ENCODE measurements at places on chromosomes 5 and 9.

GRCh38 chr5:137782055-137782454 lies 27.9 kb upstream of the HNRNPA0 start:
- no peak for DNase-seq

DNA sequence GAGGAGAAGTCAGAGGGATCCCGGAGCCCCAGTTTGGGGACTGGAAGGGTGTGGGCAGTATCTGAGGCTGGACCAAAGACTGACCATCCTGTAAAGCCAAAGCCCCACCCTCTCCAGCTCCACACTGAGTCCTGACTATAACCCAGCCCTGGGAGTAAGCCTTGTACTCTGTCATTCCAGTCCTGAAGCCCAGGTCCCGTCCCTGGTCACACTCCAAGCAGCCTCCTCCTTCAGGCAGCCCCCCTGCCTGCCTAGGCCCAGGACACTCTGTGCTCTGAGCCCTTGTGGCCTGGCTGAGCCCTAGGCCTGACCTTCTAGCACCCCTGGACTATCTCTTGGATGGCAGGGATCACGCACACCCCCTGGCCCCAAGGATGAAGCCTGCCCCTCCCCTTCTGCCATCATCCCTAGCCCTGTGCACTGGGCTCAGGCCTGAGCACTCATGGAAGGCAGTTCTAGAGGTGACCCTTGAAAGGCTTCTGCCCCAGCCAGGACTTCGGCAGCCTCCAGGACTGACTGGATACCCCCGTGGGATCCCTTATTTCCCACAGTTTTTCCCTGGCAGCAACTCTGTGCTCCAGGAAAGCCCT lies 28.0 kb upstream of the ENHO start:
- DNase-seq: no peak

DNA sequence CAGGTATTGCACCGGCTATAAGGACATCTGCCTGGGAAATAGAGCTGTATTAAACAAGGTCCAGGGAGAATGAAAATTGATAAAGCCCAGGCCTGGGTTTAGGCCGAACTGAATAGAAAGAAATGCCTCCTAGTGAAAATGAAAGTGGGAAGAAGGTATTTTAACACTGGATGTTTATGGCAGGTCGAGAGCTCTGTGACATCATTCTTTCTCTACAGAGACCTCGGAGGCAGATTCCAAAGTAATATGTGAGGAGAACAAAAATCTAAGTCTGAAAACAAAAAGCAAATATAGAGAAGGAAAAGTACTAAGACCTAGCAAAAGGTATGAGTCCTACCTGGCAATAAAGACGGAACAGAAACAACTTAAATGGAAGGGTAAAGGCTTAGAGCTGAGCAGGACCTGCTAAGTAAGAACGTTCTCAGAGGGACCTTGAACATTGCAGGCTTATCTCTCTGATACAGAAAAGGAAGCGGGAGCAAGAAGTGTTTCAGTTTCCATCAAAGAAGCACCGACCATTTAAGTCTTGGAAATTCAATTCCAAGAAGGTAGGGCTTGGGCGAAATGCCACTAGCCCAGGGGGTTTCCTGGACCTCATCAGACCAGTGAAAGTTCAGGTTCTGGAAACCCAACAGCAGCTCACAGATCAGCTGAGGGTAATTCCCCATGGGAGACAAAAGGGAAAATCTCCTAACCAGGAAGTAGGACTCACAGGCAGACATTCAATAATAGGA lies 80.0 kb downstream of the SUSD1 start:
- DNase-seq: peak; percentile 18

- no peak for DNase-seq
Measured at GRCh38 chr9:136725612-136726011, 13.2 kb downstream of the DIPK1B start.

DNA sequence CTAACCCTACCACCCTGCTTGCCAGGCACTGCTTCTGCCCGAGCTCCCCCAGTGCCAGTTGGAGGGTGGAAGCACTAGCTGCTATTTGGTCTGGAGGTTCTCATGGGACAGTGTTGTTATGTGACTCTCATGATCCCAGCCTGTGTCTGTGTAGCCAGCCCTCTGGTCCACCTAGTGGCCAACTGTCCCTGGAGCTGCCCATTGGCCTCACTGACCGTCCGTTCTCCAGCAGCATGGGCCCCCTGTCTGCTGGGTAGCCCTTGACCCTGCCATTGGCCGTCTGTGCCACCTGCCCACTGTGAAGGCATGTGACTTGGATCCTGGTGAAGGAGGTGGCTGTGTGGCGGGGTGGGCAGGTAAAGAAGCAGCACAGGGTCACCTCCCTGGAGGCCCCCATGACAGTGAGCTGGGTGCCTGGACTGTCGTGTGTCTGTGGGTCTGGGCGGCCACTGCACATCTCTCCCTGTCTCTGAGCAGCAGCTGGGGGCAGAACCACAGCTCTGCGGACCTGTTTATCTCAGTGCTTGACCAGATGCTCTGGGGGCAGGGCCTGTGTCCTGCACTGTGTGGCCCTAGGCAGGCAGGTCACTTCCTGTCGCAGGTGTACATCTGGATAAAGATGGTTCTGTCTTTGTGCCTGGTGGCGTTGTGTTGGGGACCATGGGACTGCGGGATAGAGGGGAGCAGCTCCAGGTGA lies 11.4 kb downstream of the PHF2 start:
- no peak for DNase-seq

DNA sequence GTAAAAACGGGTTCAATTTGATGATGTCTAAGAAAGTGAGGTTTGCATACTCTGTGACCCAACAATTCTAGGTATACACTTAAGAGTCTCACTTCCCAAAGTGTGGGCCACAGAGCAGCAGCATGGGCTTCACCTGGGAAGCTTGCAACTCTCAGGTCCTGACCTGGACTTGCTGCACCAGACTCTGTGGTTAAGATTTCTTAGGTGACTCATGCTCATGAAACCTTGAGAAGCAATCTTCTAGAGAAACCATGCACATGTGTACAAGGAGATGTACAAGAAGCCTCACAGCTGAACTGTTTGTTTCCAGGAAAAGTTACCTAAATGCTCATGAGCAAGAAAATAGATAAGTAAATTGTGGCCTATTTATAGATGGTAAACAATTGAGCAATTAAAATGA lies 30.0 kb downstream of the DNAJC21 start:
- DNase-seq: no peak

GRCh38 chr9:84471816-84472215 lies 131.3 kb upstream of the SLC28A3 start:
- no peak for DNase-seq

DNA sequence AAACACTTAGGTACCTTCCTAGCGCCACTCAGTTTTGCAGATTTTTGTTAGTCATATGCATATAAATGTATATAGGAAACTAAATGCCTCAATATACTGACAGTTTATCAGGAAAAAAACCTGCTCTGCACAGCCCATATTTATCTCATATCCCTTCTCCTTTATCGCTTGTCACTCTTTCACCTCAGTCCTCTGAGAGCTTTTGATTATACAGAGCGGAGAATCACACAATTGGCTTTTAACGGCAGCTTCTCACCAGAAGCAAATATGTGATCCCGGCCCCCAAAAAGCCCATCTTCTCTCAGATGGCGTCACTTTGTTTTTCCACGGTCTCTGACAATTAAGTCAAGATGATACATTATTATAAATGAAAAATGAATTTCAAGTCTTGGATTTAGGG lies 362.6 kb downstream of the DNAH5 start:
- DNase-seq: no peak

DNA sequence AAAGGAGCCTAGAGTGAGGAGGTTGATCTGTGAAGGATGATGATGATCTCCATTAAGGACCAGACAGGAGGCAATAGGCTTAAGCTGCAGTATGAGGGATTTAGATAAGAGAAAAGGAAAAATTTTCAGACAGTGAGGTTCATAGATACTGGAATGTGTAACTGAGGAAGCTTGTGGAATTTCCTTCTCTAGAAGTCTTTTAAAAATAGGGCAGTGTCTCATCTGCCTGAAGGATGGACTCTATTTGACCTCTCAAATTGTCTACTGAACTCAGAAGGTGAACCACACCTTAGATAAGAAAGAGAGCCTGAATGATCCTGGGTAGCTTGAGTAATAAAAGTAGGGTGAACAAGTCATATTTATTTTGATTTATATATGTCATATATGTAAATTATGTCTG lies 148.2 kb upstream of the CDKN2B start:
- no peak for DNase-seq

GRCh38 chr5:167785106-167785505 lies 506.3 kb upstream of the WWC1 start:
- DNase-seq: no peak

GRCh38 chr5:87079219-87079618 lies 188.5 kb upstream of the RASA1 start:
- DNase-seq: no peak
